Epithelial cell of esophagus (primary cell): ENCODE measurements at places on chromosomes 5 and 9.

- DNase-seq = no peak
These were observed 62.9 kb upstream of the ORM1 start for GRCh38 chr9:114259798-114260523.

DNA sequence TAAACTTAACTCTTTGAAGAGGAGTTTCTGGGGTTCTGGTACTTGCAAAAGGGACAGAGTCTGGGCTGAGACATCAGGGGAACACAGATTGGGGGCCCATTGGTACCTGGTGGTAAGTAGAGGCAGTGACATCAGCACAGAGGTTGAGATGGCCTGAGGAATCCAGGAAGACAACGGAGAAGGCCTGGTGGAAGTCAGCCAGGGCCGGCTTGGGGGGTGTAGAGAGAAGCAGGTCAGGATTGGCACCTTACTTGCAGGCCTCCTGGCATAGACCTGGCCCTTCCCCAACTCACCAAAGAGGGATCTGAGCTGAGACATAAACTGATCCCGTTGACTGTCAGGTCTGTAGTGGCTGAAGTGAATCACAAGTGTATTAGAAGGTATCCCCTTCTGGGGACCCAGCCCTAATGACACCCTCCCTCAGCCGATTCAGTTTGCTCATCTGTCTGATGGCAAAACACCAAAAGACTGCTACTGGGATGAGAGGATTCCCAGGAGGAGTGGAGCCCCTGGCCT, 5.5 kb downstream of the NOL6 start:
- DNase-seq = no peak

- no peak for DNase-seq
These were observed 161.5 kb upstream of the NR4A3 start for GRCh38 chr9:99660191-99660636.

GRCh38 chr5:55900068-55900467, 48.9 kb downstream of the IL31RA start:
- no peak for DNase-seq

DNA sequence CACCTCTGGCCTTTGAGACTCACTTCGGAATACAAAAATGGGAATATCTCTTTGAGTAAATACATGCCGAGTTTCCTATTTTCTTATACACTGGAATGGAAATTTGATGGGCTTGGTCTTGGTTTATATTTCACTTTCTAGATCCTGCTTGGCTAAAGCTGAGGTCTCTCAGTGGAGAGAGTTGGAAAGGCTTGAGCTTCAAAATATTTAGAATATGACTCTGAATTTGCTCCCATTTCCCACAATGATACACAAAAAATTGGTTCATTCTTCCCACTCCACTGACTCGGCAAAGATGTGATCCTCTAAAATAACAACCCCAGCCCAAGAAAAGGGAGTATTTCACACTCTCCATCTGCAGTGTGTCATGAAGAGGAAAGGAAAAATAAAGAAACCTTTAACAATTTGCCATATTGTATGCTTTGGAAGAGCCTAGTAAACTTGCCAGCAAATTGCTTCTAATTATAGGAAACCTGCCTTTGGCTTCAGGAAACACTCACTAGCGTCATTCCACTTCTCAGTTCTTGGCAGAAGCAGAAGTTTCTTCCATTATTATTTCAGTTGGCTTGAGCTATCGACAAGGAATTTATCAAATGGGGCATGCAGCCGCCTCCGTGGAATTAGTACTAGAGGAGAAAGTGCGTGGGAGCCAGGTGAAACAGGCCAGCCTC, 302.9 kb downstream of the NSG2 start:
- DNase-seq = no peak

- no peak for DNase-seq
These were observed 243.6 kb downstream of the PBX3 start for GRCh38 chr9:125990793-125991220.

- peak; percentile 45 for DNase-seq
These were observed 102.2 kb upstream of the SLCO6A1 start for GRCh38 chr5:102600964-102601363.

- DNase-seq = peak; percentile 16
These were observed 43.0 kb upstream of the GNAQ start for GRCh38 chr9:78074385-78075291.

GRCh38 chr5:66138637-66139317, 5.3 kb upstream of the SREK1 start:
- DNase-seq = peak; percentile 42

DNA sequence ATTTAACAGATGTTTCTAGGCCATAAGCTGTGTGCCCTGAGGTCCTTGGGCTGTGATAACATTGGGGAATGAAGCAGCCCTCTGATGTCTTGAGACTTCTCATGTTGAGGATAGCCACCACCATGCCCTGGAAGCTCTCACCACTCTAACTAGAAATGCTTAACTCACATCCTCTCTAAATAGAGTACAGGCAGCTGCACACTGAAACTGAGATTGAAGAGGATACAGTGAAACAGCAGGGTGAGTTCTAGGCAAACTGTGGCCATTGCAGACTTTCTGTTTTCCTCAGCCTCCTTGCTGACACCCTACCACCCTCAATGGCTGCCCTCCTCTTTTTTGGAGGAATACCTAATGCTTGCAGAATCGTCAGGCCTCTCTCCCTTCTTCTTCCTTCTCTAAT, 22.4 kb downstream of the UTP15 start:
- DNase-seq = no peak

- no peak for DNase-seq
These were observed 118.5 kb downstream of the NRG2 start for GRCh38 chr5:139924294-139925215.

DNA sequence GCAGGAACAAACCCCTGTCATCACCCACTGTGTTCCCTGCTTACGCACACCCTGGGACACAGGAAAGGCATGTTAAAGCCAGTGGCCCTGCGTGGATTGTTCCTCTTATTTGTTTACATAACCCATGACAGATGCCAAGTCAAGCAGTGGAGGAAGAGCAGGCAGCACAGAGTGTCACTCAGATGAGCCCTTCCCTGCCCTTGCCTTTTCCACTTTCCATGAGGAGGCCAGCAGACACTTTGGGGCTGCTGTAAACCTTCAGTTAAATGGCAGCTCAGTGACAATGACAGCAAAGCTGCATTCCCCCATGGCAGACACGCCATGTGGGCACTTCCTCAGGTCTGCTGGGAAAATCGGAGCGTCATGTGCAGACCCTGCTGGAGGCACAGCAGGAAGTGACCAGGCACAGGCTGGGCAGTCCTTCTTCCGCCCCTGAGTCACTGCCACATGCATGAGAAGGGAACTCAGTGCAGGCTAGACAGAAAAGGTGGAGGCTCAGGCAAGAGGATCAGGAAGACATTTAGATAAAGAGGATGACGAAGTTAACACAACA, 216.8 kb upstream of the PIK3R1 start:
- DNase-seq = peak; percentile 71

- no peak for DNase-seq
These were observed 88.5 kb downstream of the NDFIP1 start for GRCh38 chr5:142197098-142197497.

DNA sequence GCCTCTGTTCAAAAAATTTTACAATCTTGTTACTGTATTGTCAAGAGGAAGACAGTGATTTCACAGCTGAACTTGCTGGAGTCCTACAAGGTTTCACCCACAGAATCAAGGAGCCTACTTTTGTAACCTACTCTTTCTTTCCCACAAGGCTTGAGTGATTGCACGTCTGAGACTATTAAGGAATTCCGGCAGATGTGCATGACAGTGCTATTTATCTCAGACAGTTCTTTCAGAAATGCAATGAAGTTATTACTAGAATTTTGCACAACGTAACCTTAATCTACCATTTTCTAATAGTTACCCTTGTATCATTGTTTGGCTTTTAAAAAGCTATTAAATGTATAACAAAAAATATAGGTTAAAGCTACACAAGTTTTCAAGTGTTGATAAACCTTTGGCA, 400.1 kb downstream of the PTPRD start:
- no peak for DNase-seq

- DNase-seq = no peak
These were observed 85.4 kb downstream of the SLC1A3 start for GRCh38 chr5:36691696-36692371.

DNA sequence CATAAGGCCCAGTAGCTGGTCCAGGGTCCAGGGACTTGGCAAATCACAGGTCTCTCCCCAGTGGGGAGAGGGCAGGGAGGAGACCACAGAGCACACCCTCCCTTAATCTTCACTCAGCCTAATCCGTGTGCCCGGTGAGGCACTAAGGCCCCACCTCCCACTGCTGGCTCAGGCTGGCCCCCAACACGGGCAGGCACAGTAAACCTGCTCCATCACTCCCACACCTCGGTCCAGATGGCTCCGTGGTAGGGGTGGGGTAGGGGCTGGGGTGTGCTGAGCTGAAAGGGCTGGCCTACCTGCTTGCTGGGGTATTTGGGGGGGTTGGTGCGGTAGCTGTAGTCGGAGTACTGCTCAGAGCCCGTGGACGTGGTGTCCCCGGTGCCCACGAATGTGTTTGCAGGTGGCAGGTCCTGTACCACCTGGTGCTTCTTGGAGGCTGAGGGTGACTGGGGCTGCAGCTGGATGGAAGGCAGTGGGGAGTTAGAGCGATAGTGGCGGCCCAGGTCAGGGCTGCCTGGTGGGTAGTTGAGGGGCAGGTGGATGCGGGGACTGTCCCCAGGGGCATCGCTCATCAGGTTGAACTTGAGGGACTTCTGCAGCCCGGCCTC, 15.2 kb downstream of the PCDH1 start:
- DNase-seq = no peak

DNA sequence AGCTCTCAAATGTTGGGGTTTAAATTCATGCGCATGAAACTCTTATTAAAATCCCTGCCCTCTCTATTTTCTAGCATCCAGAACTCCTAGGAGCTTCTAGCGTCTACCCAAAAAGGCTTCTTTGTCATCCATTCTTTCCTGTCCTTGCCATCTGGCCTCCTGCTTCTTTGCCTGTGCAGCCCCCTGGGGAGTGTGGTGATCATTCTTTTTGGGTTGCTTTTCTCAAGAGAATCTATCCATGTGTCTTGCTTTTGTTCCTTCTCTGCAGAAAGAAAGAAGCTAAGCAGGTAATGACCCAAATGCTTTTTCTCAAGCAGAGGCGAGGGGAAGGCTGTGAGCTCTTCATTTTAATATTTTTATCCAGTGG, 26.6 kb downstream of the SKP2 start:
- DNase-seq = no peak

DNA sequence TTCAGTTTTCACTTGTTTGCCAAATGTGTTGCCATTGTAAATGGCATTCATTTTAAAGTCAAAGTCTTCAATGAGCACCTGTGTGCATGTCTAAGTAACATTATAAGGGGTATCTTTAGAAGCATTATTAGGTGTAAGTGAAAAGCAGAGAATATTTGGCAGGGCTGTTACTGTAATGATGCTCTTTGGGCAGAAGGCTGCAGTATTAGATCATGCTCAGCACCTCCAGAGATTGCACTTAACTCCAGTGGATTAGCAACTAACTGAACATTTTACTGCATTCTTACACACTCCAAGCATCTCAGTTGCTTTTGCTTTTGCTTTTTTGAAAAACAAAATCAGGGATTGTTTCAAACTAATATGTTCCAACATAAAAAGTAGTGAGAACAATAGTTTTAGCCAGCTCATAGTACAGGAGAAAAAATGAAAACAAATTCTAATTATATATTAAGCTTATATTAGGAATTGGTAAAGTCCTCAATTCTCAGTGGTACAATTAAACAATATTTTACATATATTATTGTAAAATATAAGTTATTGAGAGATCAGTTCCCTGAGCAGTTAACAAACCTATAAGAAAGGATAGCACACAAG, 1740.9 kb upstream of the CDH9 start:
- peak; percentile 46 for DNase-seq

DNA sequence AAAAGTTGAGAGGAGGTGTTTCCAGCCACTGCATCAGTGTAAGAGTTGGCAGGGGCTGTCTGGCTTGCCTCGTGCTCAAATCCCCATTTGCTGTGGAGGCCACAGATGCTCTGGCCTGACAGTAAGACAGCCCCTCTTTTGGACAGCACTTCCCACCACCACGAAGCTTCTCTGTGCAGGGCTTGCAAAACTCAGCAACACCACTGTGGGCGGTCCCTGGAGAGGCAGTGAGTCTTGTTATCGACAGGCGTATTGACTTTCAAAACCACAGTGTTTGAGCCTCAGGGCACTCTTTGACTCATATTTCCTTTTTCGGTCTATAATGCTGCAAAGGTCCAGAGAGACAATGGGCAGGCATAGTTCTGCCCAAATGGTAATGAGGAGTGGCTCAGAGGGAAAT, 539.5 kb downstream of the EBF1 start:
- DNase-seq = peak; percentile 77

- no peak for DNase-seq
These were observed 186.7 kb upstream of the TBC1D2 start for GRCh38 chr9:98442114-98442513.

DNA sequence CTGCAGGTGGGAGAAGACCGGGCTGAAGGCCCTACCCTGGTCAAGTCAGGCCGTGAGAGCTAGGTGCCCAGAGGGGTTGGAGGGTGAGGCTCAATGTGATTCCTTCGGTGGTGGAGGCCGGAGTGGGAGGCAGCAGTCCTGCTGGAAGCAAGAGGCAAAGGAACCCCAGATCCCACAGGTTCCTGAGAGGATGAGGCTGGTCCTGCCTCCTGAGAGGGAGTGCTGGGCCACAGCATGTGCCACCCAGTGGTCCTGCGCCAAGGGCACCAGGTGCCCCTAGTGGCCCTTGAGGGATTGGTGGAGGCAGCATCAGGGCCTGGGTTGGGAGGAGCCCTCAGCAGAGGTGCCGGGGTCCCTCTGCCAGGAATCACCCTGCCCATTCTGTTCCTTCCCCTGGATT, 59.1 kb downstream of the BARX1 start:
- no peak for DNase-seq

DNA sequence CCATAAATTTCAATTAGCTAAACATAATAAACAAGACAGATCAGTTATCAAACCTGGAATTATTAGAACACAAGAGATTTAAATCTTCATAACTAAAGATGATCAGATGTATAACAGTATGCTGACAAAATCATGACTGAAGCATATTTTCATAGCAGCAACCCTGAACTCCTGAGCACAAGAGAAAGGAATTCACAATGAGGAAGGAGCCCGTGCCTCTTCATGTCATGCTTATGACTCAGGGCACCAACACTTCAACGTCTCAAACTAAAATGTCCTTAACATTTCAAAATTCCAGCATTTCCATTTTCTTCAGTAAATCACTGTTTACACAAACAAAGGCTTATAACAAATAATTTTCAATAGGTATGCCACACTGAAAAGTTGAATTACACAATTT, 6.7 kb downstream of the AP3B1 start:
- DNase-seq = peak; percentile 84

DNA sequence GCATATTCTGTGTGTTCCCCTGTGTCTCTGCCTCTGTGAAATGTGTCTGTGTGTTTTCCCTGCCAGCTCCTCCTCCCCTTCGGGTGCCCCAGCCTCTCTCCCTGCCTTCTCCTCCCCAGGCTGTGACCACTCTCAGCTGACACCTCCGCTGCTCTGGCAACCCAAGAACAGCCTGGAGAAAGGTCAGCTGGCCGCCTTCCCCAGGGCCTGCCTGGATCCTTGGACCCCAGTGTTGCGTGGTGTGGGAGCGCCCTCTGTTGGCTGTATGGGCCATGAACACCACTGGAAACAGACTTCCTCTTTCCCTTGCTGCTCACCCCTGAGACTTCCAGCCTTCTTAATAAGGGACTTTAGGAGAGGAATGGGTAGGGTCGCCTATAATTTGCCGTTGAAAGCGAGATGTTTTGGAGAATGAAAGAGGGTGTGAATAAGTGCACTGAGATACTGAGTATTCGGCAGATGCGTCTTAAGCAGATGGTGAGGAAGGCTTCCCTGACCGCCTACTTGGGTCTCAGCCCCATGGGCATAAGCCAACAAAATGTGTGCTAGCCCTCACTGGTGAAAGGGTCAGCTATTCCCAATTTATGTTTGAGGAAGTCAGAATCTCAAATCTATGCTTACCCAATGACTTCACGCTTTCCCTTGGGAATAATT, 114.9 kb upstream of the TRIM32 start:
- DNase-seq = peak; percentile 67
